ENCODE measurements at places on chromosomes 2 and 18. TPM values are rescaled to one million over a fixed set of nuclear protein-coding genes. Genes with fewer than 3 reads are reported as not detected.

Gene RTN4
- total RNA-seq = 236 TPM

Gene SLC4A5
- 0.16 TPM for total RNA-seq

Gene EFR3B
- total RNA-seq = 0.18 TPM

Gene MAP3K19
- total RNA-seq = not detected

Gene ADD2
- not detected for total RNA-seq

Gene ACTR3
- 212 TPM for total RNA-seq

Gene CKAP2L
- total RNA-seq = 1.1 TPM

Gene GYPC
- 110 TPM for total RNA-seq

Gene CNTNAP5
- not detected for total RNA-seq

Gene CDH7
- not detected for total RNA-seq

Gene SERPINB11
- not detected for total RNA-seq

Gene CLEC4F
- not detected for total RNA-seq

Gene XDH
- not detected for total RNA-seq

Gene MATN3
- total RNA-seq = 0.49 TPM

Gene SLC20A1
- total RNA-seq = 73.5 TPM

Gene ZNF804A
- not detected for total RNA-seq

Gene CPS1
- total RNA-seq = 10.5 TPM

Gene CYP26B1
- total RNA-seq = 11.3 TPM

Gene ALK
- total RNA-seq = not detected

Gene COX7A2L
- 191 TPM for total RNA-seq

Gene COLEC11
- 25.6 TPM for total RNA-seq

Gene TFPI
- 850 TPM for total RNA-seq

Gene TMEM127
- total RNA-seq = 26.7 TPM

Gene CHRNG
- not detected for total RNA-seq

Gene CROCC2
- total RNA-seq = not detected

Gene UGT1A6
- total RNA-seq = not detected

Gene NAT8
- not detected for total RNA-seq

Gene GALR1
- total RNA-seq = not detected

Gene IHH
- not detected for total RNA-seq

Gene PCARE
- total RNA-seq = not detected

Gene CTAGE1
- total RNA-seq = not detected

Gene AFF3
- total RNA-seq = 0.32 TPM

Gene TMEM247
- total RNA-seq = not detected

Gene GPR155
- total RNA-seq = 6.0 TPM

Gene SNRPD1
- total RNA-seq = 7.2 TPM

Gene ITM2C
- 151 TPM for total RNA-seq

Gene SLC38A11
- not detected for total RNA-seq

Gene FEV
- not detected for total RNA-seq

Data from cardiac atrium fibroblast (primary cell).